BJ (cell line): ENCODE measurements at places on chromosomes 6 and 20.

- DNase-seq, result no peak
Observed at GRCh38 chr20:45836841-45837240, 3.2 kb downstream of the SNX21 start.

GRCh38 chr6:155276638-155277037, 12.8 kb downstream of the CLDN20 start:
- no peak for DNase-seq

DNA sequence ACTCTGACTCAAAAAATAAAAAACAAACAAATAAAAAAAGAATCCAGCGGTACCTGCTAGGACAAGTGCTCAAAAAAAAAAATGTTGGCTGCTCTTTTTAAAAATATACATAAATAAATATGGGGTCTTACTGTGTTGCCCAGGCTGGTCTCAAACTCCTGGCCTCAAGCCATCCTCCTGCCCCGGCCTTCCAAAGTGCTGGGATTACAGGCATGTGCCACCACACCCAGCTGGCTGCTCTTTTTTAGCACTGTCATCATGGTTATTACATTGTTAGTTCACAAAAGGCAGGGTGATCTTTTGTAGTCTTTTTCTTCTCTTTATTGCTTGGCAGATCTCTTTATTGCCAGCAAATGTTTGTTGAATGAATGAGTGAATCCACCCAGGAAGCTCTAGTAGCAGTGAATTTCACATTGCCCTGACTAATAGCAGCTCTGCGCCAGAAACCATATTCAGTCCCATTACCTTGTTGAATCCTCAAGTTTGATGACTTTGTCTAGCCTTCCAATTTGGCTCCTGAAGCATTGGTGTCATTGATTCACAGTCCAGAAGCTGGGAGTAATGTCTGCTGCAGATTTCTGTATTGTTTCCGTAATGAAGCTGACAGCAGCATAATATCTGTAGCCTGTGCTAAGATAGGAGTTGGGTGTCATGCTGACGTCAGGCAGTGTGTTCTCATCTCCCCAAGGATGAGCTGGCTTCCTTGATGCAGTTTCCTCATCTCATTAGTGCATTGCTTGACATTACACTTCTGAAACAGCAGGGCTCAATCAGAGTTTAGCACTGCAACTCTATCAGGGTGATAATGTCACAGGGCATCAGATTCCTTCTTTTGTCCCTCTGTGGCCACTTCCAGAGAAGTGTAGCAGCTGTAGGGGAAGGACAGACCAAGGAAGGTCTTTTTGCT, 84.9 kb upstream of the TGM3 start:
- DNase-seq, result peak; percentile 9

DNA sequence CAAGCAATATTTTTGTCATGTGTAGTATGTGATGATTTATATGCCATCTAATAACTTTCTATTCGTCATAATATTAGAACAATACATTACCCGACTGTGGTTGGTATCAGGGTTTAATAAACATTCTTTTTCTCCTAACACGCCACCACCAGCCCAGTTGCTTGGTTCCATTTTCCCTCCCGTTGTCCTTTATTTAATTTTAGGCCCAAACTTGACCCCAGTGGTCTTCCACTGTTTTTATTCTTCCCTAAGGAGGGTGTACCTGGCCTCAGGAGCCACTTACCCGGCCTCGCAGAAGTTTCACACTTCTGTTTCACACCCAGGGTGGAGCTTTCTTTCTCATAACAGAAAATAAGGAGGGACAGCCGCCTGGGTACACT, 33.1 kb upstream of the PIM1 start:
- DNase-seq, result no peak

DNA sequence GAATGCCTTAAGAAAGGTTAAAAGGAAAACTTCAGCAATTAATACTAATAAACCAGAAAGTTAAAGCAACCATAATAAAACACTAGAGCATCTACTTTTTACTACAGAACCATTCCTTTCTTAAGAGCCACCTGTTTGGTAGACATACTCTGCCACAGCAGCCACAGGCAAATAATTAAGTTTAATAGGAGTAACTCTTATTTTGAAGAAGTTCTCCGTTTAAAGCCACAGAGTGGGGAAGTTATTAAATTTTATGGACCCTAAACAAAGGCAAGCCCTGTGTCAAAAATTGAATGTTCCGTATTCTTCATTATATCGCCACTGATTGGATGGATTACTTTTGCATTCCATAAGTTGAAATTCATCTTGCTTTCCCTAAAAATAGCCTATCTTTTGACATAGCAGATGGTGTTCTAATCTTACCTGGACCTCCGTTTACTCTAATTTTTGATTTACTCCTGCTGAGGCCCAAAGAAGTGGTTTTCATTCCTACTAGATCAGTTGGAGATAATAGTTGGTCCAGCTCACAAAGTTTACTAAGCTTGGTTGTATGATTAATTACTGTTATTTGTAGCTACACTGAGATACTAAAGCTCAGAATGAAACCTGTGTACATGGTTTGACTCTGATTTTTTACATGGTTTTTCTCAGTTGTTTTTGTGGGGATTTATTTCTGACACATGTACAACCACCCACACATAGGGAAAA, 140.4 kb upstream of the SUPT3H start:
- no peak for DNase-seq

GRCh38 chr20:1397710-1398109, 4.9 kb upstream of the FKBP1A start:
- DNase-seq, result no peak
